Kidney (tissue), 22 donors: ENCODE measurements at places on chromosomes 5 and 9.

DNA sequence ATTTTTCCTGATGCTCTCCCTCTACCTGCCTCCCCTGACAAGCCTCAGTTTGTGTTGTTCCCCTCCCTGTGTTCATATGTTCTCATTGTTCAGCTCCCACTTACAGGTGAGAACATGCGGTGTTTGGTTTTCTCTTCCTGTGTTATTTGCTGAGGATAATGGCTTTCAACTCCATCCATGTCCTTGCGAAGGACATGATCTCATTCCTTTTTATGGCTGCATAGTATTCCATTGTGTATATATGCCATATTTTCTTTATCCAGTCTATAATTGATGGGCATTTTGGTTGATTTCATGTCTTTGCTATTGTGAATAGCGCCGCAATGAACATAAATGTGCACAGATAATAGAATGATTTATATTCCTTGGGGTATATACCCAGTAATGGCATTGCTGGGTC lies 77.5 kb upstream of the FAM170A start:
- DNase-seq = no peak

- DNase-seq = no peak
Measured at GRCh38 chr9:134127616-134128015, 8.3 kb upstream of the WDR5 start.

DNA sequence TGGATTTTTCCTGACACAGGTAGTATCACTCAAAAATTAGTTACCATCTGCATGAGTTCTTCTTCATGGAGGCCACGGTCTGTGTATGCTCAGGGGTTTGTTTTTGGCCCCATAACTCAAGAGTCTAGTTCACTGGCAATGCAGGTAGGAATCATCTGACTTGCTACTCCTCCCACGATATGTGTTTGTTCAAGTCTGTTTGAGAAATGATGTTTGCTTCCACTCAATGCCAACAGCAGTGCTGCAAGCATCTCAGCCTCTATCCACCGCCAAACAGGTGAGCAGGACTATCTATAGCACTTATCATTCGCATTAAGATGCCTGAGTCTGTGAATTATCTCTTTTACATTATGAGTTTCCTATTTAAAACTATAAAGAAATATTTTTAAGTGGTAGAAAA lies 264.8 kb upstream of the PTGER4 start:
- no peak for DNase-seq

DNA sequence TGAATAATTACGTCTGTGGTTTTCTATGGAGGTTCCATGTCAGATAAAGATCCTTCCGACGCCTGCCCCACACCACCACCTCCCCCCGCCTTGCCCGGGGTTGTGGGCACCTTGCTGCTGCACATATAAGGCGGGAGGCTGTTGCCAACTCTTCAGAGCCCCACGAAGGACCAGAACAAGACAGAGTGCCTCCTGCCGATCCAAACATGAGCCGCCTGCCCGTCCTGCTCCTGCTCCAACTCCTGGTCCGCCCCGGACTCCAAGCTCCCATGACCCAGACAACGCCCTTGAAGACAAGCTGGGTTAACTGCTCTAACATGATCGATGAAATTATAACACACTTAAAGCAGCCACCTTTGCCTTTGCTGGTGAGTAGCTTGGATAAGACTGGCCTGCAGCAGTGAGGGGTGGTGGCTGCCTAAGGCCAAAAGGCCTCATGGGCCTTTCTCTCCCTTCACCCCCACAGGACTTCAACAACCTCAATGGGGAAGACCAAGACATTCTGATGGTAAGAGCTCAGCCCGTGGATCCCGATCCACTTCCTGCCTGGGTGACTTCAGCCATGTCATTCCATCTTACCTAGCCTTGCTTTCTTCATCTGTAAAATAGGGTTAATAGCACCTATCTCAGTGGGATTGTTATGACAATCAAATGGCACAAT lies at the start of gene IL3:
IL3 (plus strand) TSS at position 155 of the 661 bp plus-strand sequence; CDS start at position 207, 52 bp downstream.
- no peak for DNase-seq

- DNase-seq = peak; percentile 74
Measured at GRCh38 chr9:130243015-130243881, 22.3 kb upstream of the HMCN2 start.

DNA sequence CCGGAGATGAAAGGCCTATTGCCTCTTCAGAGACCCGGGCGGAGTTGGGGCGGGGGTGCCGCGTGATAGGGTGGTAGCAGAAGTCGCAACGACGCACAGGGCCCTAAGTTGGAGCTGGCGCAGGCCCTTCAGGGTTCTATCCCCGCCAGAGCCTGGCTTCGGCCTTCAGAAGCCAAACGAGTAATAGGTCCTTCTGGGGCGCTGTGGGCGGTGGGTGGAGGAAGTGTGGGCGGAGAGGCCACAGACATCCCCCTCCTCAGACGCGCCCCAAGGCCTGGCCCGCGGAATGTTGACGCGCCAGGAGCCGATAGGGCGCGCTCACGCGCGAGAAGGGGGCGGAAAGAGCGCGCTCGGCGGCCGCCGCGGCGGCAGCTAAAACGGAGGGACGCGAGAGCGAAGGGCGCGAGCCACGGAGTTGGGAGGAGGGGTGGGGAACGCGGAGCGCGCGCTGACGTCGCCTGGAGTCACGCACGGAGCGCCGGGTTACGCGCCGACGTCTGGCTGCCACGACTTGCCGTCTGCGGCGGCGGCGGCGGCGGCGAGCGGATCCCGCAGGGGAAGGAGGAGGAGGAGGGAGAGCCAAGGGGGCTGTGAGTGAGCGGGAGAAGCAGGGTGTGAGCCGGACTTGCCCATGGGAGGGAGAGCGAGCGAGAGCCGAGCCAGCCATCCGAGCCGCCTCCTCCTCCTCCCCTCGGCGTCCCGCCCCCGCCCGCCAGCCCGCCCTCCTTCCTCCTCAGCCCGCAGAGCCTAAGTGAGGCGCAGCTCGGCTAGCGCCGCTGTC lies 6.4 kb upstream of the PURA start:
- DNase-seq = peak; percentile 94
